Adipocyte (in vitro differentiated cells): ENCODE measurements at places on chromosomes 5 and 9.

GRCh38 chr5:128949847-128950546 is 15.3 kb upstream of the SLC27A6 start:
- no peak for DNase-seq

DNA sequence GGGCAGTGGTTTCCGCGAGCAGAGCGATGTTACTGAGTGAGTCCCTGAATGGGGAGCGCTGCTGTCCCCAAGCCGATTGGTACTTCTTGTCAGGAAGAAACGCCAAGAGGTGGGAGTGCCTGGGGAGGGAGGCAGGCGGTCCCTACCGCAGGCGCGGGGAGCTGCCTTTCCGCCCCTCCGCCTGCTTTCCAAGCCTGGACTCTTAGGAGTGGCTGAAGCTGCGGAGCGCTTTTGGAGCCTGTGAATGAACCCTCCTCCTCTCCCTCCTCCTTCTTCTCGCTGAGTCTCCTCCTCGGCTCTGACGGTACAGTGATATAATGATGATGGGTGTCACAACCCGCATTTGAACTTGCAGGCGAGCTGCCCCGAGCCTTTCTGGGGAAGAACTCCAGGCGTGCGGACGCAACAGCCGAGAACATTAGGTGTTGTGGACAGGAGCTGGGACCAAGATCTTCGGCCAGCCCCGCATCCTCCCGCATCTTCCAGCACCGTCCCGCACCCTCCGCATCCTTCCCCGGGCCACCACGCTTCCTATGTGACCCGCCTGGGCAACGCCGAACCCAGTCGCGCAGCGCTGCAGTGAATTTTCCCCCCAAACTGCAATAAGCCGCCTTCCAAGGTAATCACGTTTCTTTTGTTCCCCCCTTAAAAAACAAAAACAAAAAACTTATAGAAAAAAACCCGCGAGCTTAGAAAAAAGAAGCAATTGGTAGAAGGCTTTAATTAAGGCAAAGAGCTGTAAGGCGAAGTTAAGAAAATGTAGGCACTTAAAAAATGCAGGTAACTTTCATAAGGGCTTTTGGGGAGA is at the start of gene VCAN:
VCAN (plus strand) TSS at position 340 of the 808 bp plus-strand sequence. CDS start 11,775 bp downstream, outside the sequence.
- peak; percentile 92 for DNase-seq

- DNase-seq = peak; percentile 30
Observed at GRCh38 chr9:125694478-125694877, 12.5 kb downstream of the MAPKAP1 start.

GRCh38 chr9:90774682-90775081 is 26.9 kb upstream of the SYK start:
- DNase-seq = no peak

DNA sequence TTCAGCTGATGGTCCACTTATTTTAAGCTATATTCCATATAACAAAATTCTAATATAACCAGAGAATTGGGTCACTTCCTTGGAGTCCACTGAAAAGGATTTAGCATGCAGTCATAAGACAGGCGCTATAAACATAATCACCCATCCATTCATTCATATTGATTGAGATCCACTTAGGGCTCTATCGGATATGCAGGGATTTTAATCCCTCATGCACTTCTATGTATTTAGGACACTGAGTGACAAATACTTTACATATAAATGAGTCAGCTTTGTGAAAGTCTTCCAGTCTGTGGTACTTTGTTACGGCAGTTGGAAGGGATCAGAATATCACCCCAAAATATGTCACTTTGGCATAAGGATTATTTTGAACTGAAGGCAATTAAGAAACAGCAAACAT is 127.3 kb upstream of the ZNF608 start:
- DNase-seq = no peak

DNA sequence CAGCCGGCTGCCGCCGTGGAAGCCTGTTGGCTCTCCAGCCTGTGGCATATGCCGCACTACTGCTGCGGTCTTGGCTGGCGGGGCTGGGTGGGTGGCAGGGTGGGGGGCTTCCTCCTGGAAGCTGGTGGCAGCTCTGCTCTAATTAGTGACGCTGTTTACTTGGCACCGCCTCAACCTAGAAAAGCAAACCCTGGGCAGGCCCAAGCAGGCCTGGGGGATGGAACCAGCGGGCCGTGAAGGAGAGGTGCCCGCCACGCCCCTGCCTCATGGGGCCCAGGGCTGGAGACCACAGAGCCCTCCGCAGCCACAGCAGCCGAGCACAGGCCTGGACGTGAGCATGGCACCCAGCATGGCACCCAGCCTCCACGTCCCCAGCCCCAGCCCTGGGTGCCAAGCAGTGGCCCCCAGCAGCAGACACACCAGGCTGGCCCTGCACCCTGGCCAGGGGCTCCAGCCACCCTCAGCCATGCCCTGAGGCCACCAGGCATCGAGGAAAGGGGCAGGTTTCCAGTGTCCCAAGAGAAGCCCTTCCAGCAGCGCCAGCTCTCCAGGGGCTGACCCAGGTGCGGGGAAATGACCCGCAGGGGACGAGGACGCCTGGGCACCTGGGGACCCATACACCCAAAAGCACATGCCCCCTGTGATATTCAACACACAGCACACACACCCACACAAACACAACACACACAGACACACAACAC is 5.4 kb upstream of the CCDC187 start:
- no peak for DNase-seq

DNA sequence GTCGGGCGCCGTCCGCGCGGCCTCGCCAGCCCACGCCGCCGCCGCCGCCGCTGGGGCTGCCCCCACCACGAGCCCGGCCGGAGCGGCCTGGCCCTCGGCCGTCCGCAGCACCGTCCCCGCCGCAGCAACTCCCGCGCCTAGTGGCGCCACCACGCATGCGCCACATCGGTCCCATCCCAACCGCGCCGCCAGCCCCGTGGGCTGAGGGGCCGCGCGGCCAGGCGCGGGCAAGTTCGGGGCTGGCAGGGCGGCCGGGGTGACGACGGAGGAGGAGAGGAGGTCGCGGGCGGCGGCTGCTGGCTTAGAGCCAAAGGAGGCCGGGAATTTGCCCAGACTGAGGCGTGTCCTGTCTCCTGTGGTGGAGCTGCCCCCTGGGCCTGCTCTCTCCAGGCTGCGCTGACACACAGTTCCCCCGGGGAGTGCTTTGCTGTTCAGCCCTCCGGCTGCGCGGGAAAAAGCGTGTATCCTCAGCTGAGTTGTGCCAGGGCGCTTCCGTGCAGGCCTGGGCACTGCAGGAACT is at the start of gene TUSC1:
TUSC1 (minus strand) TSS at position 298 of the 520 bp plus-strand sequence; CDS start at position 166, 132 bp downstream.
- peak; percentile 89 for DNase-seq

DNA sequence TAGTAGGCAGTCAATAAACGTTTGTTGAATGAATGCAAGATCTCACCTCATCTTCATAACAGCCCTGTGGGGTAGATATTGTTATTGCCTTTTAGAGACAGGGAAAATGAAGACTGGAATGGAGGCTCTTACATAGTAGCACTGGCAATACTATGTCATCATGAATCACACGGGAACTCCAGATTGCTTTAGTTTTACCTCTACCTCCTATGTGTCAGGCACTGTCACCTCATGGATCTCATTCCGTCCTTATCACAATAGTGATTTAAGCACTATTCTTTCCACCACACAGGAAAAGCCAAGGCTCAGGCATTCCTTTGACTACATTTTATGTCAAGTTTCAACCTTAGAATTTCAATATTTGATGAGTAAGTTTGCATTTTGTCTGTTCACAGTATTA is 2.9 kb upstream of the EPB41L4B start:
- DNase-seq = no peak
